ENCODE measurements at places on chromosomes 11 and 22.

DNA sequence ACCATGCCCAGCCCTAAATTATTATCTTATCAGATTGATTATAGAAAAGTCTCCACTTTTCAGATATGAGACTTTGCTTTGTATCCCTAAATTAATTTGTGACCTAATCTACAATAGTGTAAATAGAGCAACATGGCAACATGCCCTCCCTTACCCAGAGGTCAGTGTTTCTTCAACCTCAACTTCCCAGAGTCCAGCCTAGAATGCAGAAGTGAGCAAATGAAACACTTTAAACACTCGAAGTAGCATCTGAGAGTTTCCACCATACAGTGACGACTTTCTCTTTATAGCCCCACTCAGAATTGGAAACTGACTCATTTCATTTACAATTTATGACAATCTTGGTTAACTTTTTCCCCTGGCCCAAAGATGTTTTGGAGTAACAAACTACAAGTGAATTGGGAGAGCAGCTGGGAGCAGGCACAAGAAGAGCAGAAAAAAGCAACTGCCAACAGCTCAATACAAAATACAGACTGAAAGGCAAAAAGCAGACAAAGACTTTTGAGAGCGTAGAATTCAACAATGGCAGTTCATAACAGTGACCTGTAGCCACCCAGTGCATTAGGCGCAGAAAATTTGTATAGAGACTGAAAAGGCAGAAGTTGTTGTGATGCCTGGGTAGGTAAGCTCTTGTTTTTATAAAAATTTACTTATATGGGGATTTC, 10.1 kb upstream of the BLID start:
- no peak for DNase-seq

- DNase-seq = no peak
Observed at GRCh38 chr22:17235149-17235655, 16.0 kb upstream of the ADA2 start.

DNA sequence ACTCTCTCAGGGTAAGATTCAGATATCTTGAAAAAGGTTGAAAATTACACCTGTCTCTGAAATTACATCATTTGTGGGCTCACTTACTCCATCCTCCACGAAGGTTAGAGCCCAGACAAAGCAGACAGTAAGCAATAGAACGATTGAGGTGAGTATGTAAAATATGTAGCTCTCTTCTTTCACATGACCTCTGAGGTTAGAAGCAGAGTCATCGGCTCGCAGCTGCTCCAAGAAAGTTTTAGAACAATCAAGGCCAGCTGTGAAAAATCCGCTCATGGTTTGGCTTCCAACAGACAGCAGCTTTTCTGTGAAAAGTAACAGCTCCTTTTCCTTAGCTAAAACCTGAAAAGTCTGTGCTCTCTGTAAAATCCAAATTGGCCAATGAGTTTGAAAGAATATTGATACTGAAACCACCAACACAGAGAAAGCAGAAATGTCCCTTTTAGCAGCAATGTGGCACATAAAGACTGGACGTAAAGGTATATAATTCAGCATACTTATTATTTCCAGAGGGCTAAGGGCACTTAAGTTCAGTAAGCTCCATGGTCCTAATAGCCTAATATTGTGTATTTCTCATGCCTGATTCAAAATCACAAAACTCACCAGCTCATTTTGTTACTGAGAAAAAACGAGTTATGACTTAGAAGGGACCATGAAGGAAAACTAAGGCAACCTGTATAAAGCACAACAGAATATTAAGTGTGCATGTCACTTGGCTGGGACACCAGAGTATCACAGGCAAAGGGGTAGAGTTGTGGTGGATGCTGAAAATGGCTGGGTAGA, 78.2 kb downstream of the FAM76B start:
- DNase-seq = no peak

- DNase-seq = peak; percentile 40
Observed at GRCh38 chr11:2741377-2742131, 41.8 kb upstream of the KCNQ1OT1 start.

- DNase-seq = no peak
Observed at GRCh38 chr22:49518436-49518970, 309.2 kb downstream of the BRD1 start.

DNA sequence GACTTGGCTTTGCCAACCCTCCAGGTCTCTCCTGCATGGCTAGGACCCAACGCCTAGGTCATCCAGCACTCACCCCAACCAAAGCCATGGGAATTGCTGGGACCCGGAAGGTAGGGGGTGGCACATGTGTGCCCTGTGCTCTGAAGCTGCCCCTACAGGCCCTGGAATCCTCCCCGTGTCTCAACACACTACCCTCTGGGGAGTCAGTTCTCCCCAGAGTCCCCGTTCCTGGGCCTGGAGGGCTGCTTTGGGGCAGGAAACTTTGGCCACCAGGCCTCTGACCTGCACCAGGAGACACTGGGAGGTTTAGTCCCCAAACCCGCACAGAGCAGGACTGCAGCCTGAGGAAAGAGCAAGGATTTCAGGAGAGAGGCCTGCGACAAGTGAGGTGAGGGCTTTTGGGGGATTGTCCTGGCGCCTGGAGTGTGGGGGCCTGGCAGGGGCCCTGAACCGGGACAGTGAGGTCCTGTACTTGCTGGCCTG, 495 bp upstream of the IFITM1 start:
- DNase-seq = no peak

DNA sequence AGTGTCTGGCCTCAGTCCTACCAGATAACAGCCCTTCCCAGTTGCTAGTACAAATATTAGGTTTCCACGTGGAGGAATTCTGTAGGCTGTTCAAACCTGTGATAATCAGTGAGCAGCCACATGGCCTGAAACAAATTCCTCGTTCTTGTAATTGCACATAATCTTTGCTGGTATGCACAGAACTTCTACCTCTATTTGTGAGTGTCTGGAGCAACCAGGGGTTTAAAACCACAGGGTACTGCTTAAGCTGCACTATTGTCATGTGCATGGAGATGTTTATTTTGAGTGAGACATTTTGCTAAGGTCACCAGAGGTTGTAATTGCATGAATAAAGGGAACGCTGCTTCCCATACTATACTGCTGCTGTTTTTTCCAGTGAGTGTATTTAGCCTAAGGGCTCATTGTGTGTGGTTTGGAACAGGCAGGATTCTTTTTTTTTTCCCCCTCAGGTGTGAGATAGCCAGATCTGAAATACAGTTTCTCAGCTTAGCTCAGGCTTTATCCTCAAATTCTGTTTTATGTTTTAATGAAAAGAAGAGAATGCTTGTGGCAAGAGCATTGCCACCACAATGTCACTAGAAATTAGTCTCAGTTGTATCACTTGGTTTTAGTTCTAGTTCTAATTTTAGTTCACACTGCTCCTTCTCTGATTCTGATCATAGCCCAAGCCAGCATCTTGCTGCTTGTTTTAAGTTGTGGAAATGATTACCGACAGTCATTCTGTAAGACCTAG, 60.5 kb downstream of the CYB5R2 start:
- no peak for DNase-seq

GRCh38 chr11:65879617-65880016, at the start of gene CTSW:
CTSW (plus strand) TSS chr11:65879837; CDS start chr11:65879855, 18 bp downstream.
- DNase-seq = no peak

DNA sequence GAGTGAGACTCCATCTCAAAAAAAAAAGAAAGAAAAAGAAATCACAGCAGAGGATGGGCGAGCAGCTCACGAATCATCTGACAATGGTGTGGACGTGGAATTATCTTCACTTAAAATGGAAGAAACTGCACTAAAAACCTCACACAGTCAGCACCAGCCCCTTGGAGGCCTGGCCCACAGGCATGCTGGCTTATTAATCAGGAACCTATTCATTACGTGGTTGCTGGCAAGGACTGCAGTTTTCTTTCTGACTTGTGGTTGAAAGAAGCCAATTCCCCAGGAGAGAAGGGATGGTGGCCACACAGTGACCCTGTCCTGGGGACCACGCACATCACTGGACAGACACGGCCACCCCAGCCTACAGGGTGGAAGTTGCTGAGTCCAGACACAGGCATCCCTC, 401.1 kb downstream of the CTTN start:
- DNase-seq = no peak

DNA sequence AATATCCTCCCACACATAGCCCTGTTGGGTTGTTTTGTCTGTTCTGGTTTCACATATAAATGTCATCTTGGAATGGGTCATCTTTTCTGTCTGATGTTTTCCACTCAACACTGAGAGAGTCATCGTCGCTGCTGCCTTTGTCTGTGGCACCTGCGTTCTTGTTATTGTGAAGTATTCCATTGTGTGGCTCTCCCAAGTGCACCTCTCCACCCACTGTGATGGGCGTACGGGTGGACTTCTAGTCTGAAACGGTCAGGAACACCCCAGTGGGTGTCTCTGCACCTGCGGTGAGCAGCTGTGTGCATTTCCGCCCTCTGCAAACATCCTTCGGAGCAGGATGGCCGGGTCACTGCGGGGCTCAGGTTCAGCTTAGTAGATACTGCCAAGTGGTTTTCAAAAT, 34.5 kb upstream of the RTL6 start:
- no peak for DNase-seq

GRCh38 chr11:133718831-133719230, 126.5 kb downstream of the SPATA19 start:
- no peak for DNase-seq

DNA sequence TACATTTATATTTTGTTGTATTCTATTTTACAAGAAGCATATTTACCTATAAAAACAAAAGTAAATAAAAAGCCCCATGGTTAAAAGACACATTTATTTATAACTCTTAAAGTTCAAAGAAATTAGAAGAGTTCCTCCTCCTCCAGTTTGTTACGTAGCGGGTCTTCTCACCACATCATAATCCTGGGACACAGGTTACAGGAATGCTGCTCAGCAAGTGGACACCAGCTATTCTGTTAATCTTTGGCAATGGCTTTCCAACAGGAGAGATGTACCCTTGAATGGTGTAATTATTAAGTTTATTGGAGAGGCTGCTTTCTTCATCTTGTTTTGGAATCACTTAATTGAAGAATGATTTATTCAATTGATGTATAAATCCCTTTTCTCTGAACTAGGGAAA, 19.6 kb upstream of the CAT start:
- DNase-seq = no peak

DNA sequence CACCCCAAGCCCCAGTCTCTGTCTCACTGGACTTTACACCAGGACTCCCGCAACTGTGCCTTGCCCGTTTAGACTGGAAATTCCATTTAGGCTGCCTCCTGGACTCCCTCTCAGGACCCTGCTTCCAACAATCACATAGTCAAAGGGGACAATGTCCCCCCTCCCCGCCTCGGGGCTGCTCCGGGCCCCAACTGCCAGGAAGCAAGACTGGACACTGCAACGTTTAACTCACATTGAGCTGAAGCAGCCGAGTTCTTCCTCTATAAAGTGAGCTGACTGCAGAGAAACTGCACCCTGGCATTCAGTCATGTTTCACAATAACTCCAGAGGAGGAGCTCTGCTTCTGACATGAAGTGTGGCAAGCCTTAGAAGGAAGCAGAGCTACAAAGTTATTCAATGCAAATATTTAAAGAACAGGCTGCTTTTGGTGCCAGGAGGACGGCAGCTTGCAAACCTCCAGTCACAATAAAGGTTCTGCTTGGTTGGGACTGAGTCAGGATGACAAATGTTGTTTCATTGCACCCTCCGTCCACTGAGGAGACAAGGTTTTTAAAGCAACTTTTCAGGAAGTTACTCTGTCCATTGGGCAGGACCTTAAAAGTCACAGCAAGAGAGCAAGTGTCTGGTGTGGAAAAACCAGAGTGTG, 19.9 kb downstream of the PACSIN2 start:
- no peak for DNase-seq

- no peak for DNase-seq
Observed at GRCh38 chr22:43356881-43357280, 13.7 kb upstream of the SCUBE1 start.

DNA sequence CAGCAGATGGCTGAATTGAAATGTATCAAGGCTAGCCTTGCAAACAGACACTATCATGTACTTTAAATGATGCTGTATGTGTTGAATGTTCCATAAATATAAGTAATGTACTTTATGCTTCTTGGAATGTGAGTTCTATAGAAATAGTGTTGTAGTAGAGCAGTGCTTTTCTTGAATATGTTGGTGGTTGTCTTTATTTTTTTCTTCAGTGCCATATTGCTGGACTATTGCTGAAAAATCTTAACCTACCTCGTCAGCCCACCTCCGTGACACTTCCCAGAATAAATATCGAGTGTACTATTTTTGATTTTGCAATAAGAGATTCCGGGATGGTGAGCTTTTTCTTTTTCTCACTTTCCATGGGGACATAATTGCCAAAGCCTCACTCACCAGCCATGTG, 153.9 kb downstream of the NAV2 start:
- DNase-seq = no peak

DNA sequence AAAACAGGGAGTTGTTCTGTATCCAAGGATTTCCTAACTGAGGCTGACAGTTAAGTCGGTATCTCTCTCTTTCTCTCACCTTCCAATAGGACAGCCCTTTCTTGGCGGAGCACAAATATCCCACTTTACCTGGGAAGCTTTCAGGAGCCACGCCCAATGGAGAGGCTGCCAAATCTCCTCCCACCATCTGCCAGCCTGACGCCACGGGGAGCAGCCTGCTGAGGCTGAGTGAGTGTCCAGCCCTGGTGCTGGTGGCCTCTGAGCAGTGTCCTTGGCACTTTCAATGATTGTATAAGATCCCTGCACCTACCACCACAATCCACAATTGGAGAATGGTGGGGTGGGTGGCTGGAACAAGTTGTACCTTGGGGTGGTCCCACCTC, 33.7 kb downstream of the CYB5R2 start:
- no peak for DNase-seq

DNA sequence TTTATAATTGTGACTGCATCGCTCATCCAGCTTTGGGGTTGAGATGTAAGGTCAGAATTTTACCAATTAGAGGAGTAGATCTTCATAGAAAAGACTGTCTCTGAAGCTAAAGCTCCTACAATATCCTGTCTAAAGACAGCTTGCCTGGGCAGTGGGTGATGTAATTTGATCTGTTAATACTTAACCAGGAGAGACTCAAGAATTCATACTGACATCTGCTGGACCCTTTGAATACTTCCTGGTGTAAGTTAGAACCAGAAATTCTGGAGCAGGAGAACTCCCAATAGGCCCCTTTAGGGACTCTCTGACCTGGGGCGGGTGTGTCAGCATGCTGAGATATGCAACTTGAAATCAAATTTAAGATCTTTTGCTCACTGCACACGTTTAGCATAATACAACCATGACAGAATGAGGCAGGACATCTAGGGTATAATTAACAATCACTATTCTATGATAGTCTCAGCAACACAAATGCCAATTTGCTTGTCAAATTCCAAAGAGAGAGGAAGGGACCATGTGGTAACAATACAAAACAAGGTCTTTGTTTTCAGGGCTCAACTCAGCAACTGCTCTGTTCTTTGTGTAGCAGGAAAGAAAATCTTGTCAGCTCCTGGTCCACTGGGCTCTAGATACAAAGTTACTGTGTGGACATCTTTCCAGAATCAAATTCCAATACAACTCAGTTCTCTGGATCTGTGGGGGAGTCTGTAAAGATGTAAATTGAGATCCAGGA, 143.9 kb downstream of the INSC start:
- DNase-seq = no peak

- DNase-seq = peak; percentile 78
Observed at GRCh38 chr11:65425105-65425970, 2.7 kb downstream of the NEAT1 start.

DNA sequence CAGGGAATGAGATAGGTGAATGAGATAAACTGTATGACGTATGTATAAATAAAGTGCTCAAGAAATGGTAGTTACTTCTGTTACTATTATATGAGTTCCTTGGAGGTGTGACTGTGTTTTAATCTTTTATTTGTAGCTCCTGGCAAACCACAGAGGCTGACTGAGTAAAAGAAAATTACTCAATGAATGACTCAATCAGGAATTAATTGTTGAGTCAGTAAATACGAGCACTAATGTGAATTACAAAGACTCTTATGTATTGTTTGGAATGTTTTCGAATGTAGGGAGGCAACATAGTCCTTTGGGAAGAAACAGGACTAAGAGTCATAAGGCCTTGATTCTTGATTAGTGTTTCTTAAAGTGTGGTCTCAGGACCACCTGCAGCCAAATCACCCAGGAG, 51.1 kb upstream of the BLID start:
- DNase-seq = no peak

Measured in suprapubic skin (tissue), 4 donors.